ENCODE measurements at places on chromosomes 7 and 10.

DNA sequence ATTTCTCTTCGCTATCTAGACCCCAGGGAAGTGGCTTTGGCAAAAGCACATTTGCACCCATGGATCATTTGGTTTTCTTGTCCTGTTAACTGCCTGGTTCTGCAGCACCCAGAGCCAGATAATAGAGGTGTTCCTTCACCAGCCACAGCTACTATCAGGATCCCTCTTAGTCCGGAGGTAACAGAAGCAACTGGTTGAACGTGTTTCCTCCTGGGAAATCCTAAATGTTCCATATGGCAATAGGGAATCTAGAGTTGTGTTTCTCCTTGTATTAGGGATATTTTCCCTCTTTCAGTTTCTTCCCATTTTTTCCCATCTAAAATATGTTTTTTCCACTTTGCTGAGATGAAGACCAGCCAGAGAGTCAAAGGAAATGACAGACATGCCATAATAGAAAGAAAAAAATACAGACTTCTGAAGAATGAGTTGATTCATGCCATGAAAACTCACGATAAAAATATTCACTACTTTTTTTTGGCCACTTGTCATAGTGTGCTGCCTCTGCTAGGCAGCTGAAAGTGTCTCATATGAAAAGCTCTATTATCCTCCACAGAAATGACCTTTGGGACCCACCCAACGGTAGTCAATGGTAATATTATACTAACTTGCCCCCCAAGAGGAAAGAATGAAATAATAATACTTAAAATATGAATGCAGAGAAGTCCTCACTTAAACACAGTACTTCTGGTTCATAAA is 472.8 kb downstream of the KCNMA1 start:
- DNase-seq: no peak

DNA sequence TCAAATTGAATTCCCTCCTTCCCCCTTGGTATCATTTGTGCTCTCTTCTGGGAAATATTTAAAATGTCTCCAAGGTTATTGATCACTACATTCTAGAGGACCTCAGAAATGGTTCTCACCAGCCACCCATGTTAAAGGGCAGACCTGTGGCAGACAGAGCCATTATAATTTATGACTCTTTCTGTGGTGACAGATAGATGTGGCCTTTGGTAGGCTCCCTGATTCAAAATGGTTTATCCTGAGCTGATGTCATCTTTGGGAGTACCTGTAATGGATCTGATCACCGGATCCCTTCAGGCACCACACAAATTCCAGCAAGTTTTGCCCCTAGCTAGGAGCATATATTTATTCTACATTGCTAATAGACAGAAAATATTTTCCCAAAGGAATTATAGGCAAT is 267.5 kb downstream of the SDK1 start:
- DNase-seq: no peak

GRCh38 chr7:155583636-155584035 is 37.3 kb upstream of the CNPY1 start:
- no peak for DNase-seq

GRCh38 chr7:12800486-12800885 is 113.1 kb downstream of the ARL4A start:
- no peak for DNase-seq

GRCh38 chr10:90197766-90198165 is 496.4 kb downstream of the KIF20B start:
- DNase-seq: no peak

DNA sequence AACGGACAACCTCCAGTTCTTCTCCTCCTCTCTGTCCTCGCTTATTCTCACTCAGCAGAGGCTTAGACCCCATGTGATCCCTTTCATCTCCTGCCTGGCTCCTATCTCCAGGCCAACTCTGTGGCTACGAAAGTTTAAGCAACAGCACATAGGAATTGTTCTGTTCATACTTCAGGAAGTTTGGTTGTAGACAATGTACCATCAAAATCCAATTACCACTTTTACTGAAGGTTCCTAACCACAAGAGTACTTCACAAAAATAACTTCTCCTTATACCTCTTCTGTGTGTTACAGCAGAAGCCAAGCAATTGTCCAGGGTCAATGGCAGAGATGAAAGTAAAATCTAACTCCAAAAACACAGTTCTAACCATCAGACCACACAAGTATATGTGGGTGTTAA is 80.0 kb downstream of the SLC25A13 start:
- DNase-seq: no peak
